ENCODE measurements at places on chromosomes 7 and 10.

DNA sequence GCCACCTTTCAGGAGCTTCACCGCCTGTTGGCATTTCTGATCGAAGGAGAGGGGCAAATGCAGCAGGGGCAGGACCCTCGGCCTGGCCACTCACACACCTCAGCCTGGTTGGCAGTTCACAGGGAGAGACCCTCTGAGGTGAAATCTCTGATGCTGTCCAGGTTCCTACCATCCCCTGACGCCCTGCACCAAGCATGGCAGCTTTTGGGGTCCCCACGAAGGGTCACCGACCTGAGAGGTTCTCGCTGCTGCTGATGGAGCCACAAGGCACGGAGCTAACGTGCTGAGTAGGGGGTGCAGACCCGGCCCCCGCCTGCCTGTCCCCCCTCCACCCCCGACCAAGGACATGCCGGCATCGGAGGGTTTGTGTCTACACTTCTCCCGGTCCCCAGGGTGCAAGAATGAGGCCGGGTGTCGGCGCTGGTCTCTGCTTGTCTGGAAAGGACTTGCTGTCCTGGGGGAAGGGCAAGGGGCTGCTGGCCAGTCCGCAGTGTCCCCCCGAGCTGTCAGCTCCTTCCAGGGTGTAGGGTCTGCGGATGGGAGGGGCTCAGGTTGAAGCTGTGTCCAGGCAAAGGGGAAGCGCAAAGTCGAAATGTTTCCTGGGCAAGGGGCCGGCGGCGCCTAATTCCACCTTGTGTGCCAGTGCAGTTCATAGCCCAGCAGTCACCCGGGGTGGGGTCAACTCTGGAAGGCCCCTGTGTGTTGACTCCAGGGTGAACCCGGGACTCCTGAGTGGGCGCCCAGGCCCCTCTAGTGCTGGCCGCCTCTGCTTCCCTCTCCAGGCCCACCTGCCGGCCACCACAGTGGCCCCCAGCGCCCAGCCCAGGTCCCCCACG is 132.6 kb downstream of the DNAJB6 start:
- no peak for DNase-seq

DNA sequence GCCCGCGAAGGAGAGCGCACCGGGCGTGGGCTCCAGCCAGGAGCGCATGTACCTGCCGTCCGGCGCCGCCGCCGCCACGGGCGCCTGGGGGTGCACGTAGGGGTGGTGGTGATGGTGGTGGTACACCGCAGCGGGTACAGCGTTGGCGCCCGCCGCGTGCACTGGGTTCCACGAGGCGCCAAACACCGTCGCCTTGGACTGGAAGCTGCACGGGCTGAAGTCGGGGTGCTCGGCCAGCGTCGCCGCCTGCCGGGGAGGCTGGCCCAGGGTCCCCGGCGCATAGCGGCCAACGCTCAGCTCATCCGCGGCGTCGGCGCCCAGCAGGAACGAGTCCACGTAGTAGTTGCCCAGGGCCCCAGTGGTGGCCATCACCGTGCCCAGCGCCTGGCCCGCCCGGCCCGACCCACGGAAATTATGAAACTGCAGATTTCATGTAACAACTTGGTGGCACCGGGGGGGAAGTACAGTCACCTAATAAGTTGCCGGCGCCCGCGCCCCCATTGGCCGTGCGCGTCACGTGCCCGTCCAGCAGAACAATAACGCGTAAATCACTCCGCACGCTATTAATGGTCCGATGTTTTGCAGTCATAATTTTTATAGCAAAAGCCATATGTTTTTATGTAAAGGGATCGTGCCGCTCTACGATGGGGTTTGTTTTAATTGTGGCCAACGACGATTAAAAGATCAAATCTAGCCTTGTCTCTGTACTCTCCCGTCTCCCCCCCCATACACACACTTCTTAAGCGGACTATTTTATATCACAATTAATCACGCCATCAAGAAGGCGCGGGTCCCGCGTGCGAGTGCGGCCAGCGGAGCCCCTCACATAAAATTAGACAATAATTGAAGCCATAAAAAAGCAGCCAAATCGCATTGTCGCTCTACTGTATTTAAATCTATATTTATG is at the start of gene HOXA9:
HOXA9 (minus strand) TSS at position 449 of the 907 bp plus-strand sequence; CDS start at position 369, 80 bp downstream.
- peak; percentile 95 for DNase-seq

DNA sequence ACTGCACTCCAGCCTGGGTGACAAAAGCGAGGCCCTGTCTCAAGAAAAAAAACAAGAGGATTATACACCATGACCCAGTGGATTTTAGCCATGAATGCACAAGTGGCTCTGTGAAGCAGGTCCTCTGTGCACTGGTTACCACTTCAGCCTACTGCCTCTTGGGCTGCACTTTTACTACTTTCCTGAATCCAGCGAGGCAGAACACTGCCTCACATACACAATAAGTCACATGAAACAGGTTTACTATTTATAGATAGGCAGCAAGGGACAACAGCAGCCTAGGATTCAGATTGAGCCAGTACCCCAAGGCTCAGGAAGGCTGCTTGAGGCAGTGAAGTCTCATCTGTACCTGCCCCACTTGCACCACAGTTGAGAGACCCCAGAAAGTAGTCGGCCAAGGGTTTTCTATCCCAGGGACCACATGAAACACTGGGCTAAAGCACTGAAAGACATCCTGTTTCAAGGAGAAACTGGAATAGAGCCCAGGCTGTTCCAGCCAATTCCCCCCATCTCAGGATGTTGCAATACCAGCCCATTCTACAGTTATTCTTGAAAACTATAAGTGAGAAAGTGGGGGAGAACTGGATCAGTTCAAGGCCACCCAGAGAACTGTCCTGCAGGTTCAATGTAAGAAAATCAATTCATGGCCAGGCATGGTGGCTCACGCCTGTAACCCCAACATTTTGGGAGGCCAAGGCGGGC is 10.3 kb upstream of the OGDH start:
- DNase-seq: no peak

DNA sequence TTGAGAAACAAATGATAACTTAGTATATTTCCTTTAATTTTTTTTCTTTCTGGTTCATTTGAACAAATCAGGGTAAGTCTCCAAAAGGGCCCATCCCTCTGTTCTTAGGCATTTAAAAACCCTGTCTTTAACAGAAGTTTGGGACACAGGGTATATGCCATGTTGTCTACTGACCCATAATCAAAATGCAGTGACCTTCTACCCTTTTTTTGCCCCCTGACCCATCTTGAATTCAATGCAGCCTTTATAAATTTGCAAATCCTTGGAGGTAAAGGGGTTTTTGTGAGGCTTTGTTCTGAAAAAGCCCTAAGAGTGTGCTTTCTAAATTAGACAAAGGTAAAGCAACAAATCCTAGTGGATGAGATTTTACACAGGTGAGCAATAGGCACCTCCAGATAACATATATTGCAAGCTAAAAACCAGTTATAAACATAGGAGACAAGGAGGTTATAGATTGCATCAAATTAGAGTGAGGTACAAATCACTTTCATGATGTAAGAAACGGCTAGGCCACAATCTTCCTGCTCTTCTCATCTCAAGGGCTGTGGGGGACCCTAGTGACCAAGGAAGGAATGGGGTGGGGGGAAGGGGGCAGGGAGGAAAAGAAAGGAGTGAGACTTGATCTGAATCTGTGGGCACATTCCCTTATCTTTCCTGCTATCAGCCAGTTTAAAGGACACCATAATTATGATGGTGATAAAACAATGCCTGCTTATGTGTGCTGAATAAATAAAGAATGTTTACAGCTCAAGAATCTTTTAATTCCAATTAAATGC is 2.7 kb downstream of the SKIDA1 start:
- DNase-seq: no peak

- no peak for DNase-seq
These were observed 19.5 kb upstream of the ITGB8 start for GRCh38 chr7:20310963-20311742.

- DNase-seq: no peak
These were observed 9.6 kb downstream of the EPC1 start for GRCh38 chr10:32337350-32337749.
